ENCODE measurements at places on chromosomes 4 and X.

DNA sequence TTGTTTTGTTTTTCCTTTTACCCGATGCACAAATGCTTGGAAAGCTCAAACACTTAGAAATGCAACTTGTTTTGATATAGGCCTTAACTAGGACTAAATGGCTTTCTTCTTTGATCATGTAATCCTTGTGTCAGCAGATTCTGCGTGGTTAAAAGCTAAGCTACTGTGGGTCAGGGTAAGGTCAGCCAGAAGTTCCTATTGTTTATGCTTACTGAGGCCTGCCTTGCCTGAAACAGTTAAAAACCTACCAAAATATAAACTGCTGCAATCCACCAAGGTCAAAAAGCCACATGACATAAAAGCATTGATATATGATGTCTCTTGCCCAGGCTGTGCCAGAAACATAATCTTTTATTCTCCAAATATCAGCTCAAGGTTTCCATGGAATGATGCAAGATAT, 223.4 kb downstream of the FAM47B start:
- DNase-seq, result no peak

DNA sequence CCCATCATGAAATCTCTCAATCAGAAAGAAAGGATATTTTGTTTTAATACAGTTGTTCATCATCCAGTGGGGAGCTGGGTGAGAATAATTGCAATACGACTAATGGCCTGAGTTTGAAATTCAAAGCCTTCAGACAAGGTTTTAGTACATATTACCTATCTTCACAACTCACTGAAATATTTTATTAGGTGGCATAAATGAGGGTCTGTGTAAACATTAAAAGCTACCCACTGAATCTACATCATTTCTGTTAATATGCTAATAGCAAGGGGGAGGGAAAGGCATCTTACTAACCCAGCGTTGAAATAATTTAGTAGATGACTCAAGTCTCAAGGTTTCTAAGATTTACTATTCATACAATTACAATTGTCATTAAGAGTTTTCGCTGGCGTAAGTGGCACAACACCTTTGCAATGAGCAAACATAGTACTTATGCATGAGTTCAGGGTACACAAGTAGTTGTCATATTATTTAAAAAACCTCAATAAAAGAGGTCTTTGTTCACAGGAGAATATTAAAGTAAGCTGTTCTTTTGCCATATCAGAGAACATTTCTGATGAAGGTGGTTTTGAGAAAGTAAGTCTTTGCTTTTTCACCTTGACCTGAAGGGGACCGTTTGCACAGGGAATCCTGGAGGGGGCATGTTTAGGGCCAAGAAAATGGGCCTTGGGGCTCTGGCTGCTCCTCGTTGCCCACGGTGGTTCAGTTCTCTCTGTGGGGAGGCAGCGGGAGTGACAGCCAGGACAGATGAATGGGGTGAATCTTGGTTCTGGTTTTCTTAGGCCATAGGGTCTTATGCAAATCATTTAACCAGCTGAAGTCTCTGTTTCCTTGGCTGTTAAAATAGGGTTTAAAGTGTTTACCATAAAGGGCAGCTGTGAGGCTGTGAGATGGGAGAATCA, 4.5 kb upstream of the RHOH start:
- DNase-seq, result no peak

- DNase-seq, result no peak
These were observed 4.6 kb downstream of the DGKQ start for GRCh38 chr4:968621-969394.

DNA sequence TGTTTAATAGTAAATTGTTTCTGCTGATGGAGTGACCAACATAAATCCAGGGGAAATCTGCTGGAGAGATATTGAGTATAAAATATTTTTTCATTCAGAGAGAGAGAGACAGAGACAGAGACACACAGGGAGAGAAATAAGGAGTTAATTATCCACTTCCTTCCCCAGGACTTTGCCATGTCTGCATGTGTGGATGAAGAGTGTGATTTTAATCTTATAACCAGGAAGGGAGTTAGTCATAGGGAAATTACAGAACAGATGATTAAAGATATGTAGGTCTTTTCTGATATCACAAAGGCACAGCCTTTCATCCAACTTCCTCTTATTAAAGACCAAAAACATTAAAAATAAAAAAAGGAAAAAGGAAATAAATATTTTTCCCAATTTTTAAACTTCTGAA, 526.3 kb downstream of the SPRY1 start:
- no peak for DNase-seq

- no peak for DNase-seq
These were observed 58.3 kb downstream of the MID1IP1 start for GRCh38 chrX:38859602-38860001.

GRCh38 chrX:44459501-44459900, 83.2 kb downstream of the FUNDC1 start:
- DNase-seq, result no peak

DNA sequence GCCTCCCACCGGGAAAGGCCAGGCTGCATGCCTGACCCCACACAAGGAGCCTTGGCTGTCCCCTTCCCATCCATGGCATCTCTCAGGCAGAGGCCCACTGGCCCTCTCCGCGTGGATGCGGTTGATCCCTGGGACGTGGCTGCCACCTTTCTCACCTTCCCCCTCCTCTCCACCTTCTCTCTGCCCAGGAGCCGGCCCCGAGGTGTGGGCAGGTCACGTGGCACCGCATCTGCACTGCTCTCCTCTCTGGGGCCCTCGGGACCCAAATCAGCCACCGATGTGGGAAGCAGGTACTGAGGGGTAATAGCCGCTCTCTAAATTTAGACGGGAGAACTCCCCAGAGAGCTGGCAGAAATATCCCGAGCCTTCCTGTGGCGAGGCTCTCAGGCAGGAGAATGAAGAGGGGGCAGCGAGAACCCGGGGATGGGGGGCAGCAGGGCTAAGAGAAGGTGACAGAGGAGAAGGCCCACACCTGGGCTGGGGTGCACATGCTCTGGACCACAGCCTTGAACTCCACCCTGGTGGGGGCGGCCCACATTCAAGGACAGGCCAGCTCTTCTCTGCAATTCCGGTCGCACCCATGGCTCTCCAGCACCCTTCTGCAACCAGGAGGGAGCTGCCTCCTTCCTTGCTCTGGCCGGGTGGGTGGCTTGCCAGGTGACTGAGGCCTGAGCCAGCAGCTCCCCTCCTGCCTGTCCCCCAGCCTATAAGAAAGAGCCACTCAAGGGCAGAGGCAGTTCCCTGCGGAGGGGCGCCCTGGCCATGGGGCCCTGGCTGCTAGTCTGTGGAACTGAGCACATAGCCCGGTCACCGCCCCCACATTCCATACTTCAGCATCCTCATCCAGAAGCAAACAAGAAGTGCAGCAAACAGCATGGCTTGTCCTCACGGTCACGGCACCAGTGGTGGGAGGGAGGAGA, 9.6 kb upstream of the DUSP9 start:
- DNase-seq, result no peak

- DNase-seq, result no peak
These were observed 217.5 kb downstream of the RAB28 start for GRCh38 chr4:13266687-13267086.

- no peak for DNase-seq
These were observed 40.2 kb upstream of the NKX3-2 start for GRCh38 chr4:13584481-13584880.

- no peak for DNase-seq
These were observed 104.9 kb downstream of the SLIT2 start for GRCh38 chr4:20356565-20356964.

- DNase-seq, result no peak
These were observed 66.0 kb downstream of the TRMT44 start for GRCh38 chr4:8506373-8507195.

- DNase-seq, result no peak
These were observed 1.1 kb downstream of the XIAP start for GRCh38 chrX:123860983-123861382.

DNA sequence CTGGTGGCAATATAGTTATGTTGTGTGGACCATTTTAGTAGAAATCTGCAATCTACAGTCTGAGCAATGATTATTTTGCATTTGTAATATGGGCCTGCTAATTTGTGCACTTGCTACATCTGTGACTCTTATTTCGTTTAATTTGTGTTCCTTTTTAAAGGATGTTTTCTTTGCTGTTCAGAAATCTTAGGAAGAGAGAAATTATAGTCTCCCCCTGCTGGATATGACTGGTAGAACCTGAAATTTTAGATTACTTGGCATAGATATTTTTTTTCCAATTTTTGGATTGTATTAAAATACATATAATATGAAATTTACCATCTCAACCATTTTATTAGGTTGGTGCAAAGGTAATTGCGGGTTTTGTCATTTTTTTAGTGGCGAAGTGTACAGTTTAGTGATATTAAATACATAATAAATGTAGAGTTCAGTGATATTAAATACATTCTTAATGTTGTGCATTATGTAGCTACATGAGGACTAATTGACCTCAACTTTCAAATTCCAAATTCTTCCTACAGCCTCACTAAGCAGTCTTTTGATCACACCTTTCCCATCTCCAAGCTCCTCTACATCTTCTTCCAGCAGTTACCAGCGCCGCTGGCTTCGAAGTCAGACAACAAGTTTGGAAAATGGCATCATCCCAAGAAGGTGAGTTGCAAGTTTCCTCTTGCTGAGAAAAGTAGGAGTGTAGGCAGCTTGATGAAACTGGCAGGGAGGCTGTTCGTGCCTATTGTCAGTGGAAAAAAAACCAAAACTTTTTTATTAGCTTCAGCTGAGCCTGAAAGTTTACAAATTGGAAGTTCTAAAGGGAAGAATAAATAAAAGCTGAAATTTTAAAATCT, 82.2 kb downstream of the FNIP2 start:
- no peak for DNase-seq

- no peak for DNase-seq
These were observed 477.0 kb downstream of the GBA3 start for GRCh38 chr4:23169608-23170311.

DNA sequence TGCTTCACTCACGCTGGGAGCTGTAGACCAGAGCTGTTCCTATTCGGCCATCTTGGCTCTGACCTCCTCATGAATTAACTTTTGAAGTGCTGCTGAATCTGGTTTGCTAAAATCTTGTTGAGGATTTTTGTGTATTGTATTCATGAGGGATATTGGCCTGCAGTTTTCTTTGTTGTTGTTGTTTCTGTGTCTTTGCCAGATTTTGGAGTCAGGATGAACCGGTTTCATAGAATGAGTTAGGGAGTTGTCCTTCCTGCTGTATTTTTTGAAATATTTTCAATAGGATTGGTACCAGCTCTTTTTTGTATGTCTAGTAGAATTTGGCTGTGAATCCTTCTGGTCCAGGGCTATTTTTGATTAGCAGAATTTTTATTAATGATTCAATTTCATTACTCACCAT, 138.1 kb downstream of the NPFFR2 start:
- no peak for DNase-seq
